ENCODE measurements at places on chromosomes 7 and 10. TPM values are rescaled to one million over a fixed set of nuclear protein-coding genes. Genes with fewer than 3 reads are reported as not detected.

GRCh38 chr7:124073310-124073645, 40.4 kb upstream of the TMEM229A start:
- no peaks in the 10 kb centered on the region for H3K27me3 ChIP-seq
- no peak overlapping the region for H3K27ac ChIP-seq
- no peak for DNase-seq
- H3K36me3 ChIP-seq: no peaks in the 10 kb centered on the region
- H3K4me1 ChIP-seq: no peaks in the 10 kb centered on the region

DNA sequence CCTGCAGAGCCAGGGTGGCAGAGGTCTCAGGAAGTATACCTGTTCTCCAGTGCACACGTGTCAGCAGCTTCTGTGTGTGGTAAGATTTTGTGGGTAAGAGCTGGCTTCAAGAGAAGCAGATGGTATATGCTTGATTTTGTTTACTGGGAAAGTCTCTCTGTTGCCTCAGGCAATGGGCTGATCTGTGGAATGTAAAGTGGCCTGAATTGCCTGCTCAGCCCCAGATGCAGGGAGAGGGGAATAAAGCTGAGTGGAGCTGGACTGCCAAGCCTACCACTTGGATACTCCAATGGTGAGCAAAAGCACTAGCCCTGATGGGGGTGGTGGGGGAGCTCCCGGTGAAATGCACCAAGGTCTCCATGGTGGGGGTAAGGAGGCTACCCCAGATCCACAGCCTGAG, 156.1 kb downstream of the WDR11 start:
- no peaks in the 10 kb centered on the region for H3K4me1 ChIP-seq
- H3K27ac ChIP-seq: no peak overlapping the region
- H3K4me3 ChIP-seq: no peak overlapping the region
- no peaks in the 10 kb centered on the region for H3K36me3 ChIP-seq

DNA sequence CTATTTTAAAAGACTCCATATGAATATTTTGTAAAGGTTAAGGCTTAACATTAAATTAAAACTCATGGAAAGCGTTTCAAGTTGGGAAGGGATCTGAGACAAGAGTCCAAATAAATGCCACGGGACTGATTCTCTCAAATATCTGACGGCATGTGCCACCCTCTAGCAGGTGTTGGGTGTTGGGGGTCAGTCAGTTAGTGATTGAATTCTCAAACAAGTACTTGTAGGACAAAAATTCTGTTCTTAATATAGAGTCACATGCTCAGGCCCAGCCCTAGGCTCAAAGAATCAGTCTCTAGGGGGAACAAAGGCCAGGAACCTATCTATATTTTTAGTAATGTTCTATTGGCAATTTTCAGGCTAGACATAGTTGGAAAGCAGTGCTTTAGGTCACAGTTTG, 39.1 kb downstream of the SGCE start:
- no peak for DNase-seq
- no peaks in the 10 kb centered on the region for H3K27me3 ChIP-seq
- no peaks in the 10 kb centered on the region for H3K4me1 ChIP-seq
- no peak overlapping the region for H3K4me3 ChIP-seq
- H3K36me3 ChIP-seq: no peaks in the 10 kb centered on the region

GRCh38 chr10:88896994-88897853, 17.2 kb downstream of the STAMBPL1 start:
- no peak overlapping the region for H3K4me3 ChIP-seq
- H3K27ac ChIP-seq: no peak overlapping the region
- H3K36me3 ChIP-seq: no peaks in the 10 kb centered on the region

Gene PLXDC2
- 19.4 TPM for total RNA-seq

DNA sequence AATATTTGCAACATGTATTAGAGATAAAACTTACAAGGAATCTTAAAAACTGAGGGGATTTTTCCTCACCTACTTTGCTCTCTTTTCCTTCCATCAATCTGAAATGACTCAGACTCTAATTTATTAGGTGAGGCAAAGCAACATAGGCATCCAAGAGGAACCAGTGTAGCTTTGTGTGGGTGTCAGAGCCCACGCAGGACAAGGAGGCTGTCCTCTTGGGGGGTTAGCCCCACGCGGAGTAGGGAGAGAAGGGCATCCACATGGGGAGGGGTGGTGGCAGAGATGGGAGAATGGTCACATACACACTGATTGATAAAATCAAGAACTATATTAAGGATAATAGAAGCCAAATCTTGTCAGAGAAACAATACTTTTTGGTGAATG, 33.8 kb upstream of the ARMS2 start:
- H3K4me3 ChIP-seq: no peak overlapping the region
- peaks cover 12% of the 10 kb centered on the region for H3K4me1 ChIP-seq
- no peak for DNase-seq
- no peaks in the 10 kb centered on the region for H3K36me3 ChIP-seq
- no peaks in the 10 kb centered on the region for H3K27me3 ChIP-seq
- no peak overlapping the region for H3K27ac ChIP-seq

- H3K4me1 ChIP-seq: no peaks in the 10 kb centered on the region
- H3K4me3 ChIP-seq: no peak overlapping the region
- H3K27me3 ChIP-seq: no peaks in the 10 kb centered on the region
- H3K27ac ChIP-seq: no peak overlapping the region
Observed at GRCh38 chr10:71611131-71611530, 108.4 kb downstream of the C10orf105 start.

All from GM23338 (cell line).